ENCODE measurements at places on chromosomes 7 and 10.

DNA sequence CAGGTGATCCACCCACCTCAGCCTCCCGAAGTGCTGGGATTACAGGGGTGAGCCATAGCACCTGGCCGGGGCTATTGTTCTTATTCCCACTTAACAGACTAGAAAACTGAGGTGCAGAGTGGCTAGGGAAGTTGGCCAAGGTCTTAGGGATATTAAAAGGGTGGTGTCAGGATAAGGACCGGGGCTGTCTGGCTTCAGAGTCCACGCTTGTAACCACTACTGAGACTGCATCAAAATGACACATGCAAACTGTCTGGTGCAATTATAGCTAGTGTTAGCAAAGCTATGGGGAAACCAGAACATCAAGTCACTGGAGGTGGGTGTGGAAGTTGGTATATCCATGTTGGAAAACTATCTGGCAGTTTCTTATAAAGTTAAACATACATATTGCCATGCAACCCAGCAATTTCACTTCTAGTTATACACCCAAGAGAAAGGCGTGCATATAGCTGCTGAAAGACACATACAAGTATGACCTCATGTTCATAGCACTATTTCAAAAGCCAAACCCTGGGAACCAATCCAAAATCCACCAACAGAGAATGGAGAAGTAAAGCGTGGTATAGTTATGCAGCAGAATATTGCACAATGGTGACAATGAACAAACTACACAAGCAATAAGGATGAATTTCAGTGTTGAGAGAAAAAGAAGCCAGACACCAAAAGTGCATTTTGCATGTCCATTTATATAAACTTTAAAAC is 33.9 kb upstream of the EEPD1 start:
- DNase-seq: peak; percentile 99

DNA sequence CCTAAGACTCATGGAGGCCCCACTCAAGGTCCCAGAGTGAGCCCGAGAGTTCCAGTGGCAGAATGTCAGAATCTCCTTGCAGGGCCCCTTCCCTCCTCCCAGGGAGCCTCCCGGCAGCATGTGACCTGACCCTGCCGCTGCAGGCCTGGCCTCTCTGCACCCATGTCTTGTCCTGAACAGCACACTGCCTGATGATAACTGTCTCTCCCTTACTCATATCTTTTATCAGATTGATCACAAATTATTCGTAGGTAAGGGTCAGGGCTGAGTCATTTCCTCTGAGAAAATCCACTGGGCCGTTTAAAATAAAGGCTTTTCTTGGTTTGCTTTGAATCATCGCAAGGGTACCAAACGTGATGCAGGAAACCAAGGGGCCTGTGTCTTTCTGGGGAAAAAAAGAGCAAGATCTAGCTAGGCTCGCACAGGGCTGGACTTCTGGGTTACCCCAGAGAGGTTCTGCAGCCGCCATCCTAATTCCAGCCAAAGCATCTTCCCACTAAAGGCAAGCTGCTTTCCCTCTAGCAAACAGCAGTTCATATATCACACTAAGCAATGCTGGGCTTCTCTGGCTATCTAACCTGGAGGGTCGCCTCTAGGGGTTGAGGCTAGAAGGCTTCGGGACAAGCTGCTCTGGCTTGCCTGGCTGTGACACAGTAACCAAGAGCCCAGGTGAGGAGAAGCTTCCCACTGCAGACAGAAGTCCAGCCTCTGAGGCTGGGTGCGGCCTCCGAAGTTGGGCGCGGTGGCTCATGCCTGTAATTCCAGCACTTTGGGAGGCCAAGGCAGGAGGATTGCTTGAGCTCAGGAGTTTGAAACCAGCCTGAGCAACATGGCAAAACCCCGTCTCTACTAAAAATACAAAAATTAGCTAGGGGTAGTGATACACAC is 104.9 kb downstream of the SPDYE5 start:
- DNase-seq: peak; percentile 20

DNA sequence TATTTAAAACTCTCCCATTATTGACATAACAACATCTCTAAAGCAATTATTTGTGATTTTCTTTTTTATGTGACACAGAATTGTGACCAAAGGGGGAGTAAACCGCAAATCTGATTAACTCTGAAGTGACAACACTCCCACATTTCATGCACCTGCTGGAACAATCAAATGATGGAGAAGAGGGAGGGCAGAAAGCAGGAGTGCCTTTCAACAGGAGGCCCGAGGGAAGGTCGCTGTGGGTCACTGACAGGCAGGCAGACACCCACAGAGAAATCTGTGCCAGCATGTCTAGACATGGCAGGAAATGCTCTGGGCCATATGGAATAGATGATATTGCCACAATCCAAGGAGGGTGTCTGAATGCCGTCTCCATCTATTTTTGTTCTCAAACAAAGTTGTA is 247.3 kb downstream of the DOCK4 start:
- DNase-seq: no peak

- no peak for DNase-seq
Measured at GRCh38 chr7:140439359-140439758, 35.5 kb downstream of the RAB19 start.

DNA sequence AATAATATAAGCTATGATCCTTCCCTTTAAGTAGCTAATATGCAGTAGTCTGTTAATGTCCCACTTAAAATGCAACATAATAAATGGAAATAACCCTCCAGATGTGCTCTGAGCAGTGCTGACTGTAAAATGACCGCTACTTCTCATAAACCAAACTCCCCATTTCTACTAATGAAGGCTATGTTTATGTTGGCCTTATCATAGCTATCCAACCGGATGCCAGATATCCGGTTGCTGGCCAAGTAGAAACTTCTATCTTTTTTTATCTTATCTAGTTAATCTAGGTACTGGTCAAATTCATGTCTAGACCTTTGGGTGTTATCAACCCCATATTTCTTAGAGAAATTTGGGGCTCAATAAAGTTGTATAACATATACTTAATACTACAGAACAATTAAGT is 56.6 kb downstream of the CHRM2 start:
- peak; percentile 70 for DNase-seq

DNA sequence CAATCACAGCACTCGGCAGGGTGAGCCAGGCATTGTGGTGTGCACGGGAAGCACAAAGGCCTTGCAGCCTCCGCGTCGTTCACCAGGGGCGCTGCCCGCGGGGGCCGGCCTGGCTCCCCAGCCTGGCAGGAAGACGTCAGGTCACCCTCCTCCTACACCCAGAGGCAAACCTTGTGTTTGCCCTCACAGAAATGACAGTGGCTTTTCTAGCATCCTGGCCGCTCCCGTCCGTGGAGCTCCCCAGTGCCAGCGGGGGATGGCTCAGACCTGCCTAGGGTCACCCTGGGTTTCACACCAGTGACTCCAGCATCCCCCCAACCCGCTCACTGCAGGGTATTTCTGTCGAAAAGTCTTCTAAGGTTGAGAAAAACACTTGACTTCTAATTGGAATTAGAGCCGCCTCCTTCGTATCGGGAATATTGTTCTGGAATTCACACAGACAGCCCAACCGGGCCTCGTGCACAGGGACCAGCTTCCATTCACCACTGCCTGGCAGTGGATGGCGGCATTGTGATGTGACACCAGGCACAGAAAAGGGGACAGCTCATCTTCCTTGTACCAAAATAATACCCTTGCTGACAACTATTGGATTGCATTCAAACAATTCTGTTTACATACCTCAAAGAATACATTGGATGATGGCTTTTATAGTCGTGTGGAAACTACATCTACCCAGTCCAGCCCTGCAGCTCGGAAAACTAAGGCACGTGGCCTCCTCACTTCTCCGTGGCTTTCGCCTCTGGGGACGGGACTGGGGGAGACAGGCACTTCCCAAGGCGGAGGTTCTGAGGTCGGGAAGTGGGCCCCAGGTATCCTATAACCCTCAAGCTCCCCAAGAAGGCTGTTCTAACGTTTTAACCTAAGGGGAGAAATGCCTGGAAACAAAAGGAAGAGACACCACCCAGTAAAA is 109.0 kb downstream of the EBF3 start:
- DNase-seq: no peak

DNA sequence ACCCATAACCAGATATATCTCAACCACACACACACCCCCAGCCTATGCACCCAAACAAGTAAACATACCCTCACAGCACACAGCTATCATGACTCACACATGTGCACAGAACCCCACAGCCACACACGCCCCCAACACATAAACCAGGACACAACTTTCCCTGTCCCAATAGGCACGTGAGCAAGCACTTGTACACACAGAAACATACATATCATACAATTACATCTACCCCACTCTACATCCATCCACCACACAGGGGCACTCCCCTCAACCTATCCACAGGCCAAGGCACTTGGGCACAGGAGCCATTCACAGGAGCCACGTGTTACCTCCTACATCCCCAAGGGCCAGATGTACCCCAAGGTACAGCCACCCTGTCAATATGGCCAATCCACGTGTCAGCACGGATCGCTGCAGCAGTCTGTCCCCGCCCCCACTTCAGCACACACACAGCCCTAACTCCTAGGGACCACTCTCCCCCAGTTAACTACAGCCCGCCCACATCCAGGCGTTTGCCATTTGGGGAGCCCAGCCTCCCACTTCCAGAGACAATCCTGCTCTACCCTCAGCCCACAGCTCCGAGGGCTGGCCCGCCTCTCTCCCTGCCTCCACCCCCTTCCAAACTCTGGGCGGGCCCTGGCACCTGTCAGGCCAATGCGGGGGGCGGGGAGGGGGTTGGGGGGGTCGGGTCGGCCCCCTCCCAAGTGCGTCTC is 163.5 kb downstream of the SH3PXD2A start:
- DNase-seq: no peak

DNA sequence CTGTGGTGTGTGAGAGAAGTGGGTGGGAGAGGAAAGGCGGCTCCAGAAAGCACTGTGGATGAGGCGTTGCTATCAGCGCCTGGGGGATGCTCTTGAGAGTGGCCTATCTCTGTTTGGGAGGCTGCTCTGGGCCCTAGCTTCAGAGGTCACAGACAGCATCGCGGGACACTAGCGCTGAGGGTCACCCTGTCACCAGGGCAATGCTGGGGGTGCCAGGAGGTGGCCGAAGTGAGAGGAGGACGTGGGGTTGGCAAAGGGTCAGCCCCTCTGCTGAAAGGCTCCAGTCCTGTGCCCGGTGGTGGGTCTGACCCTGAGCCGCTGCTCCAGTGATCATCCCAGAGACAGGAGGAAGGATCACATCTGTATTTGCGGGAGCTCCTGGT is 3.0 kb upstream of the TACR2 start:
- no peak for DNase-seq

GRCh38 chr10:132036153-132036886 is 29.4 kb upstream of the JAKMIP3 start:
- DNase-seq: peak; percentile 18

DNA sequence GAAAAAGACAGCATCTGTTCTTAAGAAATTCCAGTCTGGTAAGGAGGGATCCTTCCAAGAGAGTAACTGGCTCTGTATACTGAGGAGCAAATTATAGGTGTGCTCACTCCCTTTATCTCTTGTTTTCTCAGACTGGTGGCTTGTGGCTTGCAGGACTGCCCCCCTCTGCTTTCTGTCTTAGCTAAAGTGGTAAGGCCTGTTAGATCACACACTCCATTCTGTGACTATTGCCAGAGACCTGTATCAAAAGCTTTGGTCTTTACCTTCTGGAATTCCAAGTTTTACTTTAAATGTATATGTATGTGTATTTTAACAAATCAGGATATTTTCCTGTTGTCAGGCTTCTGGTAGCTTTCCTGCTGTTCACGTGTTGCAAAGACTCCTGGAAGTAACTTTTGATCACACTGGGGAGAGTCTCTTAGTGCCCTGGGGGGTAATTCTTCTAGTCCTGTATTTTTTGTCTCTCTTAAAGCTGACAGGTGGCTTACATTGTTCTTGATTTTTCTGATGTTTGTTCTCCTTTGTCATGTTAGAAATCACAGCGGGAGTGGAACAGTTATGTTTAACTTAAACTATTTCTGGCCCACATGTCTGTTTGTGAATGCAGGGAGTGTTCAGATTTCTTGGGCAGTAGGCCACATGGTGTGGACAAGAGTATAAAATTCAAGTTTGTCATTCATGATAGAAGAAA is 99.0 kb downstream of the PLPP4 start:
- DNase-seq: peak; percentile 56

- no peak for DNase-seq
Measured at GRCh38 chr7:101516851-101517250, 112.2 kb downstream of the MYL10 start.

- DNase-seq: no peak
Measured at GRCh38 chr7:158816995-158817394, 12.3 kb downstream of the ESYT2 start.

GRCh38 chr7:100894860-100895700 is 608 bp downstream of the ACHE start:
- no peak for DNase-seq

DNA sequence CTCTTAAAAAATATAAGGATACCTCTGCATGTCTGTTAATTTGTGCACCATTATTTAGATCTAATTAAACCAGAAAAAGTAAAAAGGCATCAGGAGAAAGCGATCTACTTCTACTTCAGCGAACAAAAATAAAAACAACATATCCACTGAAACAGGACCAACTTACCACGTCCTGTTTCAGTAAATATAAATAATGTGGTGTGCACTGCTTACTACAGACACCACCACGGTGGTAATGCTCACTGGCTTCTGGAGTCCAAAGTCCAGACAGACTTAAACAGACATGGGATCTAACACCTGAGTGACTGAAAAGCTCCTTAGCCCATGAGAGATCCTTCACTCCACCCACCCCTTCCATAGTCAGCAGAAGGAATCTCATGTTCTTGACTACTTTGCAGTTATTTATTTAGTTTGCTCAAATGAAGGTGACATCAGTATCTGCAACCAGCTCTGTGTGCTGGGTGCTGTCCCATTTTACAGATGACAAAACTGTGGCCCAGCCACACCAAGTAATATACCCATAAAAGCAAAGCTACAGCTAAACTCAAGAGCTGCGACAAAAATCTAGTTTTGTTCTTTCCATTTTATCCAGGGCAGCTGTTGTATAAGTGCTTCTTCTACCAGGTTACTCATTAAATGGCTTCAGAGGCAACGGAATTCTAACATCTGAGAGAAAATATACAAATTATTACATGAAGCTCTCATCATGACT is 62.1 kb upstream of the NCAPG2 start:
- DNase-seq: no peak

GRCh38 chr10:19788902-19789301 is 27.3 kb upstream of the PLXDC2 start:
- peak; percentile 50 for DNase-seq
